ENCODE measurements at places on chromosomes 5 and 9.

GRCh38 chr5:143119291-143119769 lies 284.2 kb downstream of the NR3C1 start:
- DNase-seq = no peak

DNA sequence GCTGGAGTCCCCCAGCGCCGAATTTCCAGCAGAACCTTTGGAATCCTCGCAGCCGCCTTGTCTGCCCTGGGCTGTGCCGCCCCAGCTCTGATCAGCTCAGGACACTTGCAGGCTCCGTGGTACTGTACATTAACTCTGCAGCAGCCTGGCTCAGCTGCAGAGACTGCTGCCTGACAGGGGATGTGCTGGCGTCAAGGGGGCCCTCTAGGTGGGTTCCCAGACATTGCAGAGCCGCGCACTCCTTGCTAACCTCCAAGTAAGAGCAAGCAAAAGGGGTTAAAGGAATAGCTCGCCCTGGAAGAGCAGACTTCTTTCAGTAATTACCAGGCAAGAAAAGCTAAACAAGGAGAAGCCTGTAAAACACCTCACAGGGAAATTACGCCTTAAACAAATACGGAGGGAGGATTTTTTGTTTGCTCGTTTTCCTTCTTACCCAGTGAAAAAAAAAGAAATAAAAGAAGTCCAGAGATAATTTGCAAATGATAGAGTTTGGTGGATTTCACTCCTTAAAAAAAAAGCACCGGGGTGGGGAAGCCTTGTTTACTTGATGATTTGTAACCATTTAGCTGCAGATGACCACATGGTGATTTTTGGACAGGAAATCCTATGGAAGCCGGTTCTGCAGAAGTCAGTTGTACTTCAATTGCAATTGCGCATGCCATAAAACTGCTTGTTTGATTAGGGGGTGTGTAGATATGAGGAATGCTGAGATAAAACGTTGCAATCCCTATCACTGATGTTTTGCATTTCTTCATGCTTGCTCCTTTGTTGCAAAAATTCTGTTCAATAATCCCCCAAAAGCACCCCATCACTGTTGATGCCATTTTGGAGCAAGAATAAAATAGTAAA lies 305.8 kb downstream of the PDE4D start:
- no peak for DNase-seq

GRCh38 chr5:115487168-115487567 lies 57.4 kb downstream of the FEM1C start:
- DNase-seq = no peak

- DNase-seq = no peak
These were observed 1.5 kb downstream of the FAM81B start for GRCh38 chr5:95392593-95393182.

DNA sequence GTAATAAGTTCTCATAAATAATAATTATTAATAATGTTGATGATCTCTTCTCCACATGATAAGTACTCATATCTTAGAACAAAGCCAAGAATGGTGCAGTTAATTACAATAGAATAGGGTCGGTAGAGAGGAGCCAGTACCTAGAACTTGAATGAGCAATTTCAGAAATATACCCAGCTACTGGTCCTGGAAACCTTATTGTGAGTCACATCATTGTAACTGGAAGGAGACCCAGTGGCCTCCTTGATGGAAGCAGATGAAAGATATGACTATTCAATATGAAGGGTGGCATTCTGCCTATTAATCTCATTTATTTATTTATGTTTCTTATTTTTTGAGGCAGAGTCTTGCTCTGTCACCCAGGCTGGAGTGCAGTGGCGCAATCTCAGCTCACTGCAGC lies 37.7 kb upstream of the SHOC1 start:
- no peak for DNase-seq

Data from activated CD4-positive, alpha-beta T cell treated with anti-CD3 and anti-CD28 coated beads, Interleukin-2, amount 50 U/mL, for 1 hour (primary cell).